ENCODE measurements at places on chromosomes 2 and 18.

GRCh38 chr18:47735041-47735702, 195.3 kb downstream of the SMAD2 start:
- no peak for DNase-seq

DNA sequence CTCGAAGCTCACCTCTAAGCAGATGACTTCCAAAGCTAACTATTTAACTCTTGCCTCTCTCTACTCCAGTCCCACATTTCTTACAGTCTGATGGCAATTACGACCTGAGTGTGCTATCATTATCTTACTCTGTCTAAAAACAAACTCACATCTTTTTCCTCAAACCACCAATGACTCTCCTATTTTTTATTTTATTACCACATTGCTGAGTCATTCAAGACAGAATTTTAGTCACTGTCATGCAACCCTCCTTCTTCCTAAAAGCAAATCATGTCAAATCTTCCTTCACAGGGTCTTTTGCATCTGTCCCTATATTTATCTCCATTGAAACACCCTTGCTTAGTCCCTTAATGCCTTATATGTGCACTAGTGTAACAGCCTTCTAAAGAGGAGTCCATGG, 34.6 kb upstream of the C2orf15 start:
- DNase-seq = no peak

DNA sequence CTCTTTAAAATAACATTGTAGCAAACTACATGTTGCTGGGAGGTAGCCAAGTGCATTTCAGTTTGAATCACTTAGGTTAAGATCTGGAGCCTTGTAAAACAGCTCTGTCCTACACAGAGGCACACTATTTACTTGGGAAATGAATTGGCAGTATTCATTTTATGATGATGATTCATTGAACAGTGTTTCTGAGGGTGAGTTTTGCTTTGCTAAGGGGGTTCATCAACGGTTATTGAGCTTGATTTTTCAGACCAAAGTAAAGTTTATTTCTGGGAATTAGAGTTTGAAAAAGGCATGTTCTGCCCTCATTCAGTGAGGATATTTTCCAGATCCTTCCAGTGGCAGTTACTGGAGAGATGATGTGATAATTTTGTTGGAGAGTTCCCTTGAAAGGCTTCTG, 55.6 kb downstream of the CCDC85A start:
- DNase-seq = peak; percentile 53

DNA sequence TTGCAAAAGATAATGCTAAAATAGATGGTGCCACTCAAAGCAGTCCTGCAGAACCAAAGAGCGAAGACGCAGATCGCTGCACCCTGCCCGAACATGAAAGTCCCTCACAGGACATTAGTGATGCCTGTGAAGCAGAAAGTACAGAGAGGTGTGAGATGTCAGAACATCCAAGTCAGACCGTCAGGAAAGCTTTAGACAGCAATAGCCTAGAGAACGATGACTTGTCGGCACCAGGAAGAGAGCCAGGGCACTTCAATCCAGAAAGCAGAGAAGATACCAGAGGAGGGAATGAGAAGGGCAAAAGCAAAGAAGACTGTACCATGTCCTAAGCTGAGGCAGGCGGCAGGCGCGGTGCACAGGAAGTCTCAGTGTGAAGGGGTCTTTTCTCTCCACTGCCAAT, 34.8 kb upstream of the RBM44 start:
- DNase-seq = no peak

- no peak for DNase-seq
Measured at GRCh38 chr2:64768491-64769005, 114.8 kb upstream of the SERTAD2 start.

DNA sequence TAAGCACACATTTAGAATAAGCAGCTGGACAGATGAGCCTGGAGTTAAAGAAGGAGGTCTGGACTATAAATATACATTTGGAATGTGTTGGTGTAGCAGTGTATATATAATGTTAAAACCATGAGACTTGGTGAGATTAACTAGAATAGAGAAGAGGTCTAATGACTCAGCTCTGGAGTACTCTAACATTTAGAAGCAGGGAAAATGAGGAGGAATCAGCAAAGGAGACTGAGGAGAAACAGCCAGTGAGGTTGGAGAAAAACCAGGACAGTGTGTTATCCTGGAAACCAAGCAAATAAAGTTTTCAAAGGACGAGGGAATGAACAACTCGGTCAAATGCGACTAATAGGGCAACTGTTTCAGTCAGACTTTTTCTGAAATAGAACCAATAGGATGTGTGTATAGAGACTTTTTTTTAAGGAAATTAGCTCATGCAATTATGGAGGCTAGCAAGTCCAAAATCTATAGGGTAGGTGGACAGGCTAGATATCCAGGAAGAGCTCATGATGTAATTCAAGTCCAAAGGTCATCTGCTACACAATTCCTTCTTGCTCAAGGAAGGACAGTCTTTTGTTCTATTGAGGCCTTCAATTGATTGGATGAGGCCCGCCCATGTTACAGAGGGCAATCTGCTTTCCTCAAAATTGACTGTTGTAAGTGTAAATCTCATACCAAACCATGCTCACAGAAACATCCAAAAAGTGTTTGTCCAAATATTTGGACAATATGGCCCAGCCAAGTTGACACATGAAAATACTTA, 10.8 kb upstream of the SESTD1 start:
- DNase-seq = no peak

GRCh38 chr2:107093426-107093957, 207.5 kb upstream of the ST6GAL2 start:
- no peak for DNase-seq

- peak; percentile 92 for DNase-seq
Measured at GRCh38 chr18:58645398-58645797, 16.5 kb upstream of the ALPK2 start.

DNA sequence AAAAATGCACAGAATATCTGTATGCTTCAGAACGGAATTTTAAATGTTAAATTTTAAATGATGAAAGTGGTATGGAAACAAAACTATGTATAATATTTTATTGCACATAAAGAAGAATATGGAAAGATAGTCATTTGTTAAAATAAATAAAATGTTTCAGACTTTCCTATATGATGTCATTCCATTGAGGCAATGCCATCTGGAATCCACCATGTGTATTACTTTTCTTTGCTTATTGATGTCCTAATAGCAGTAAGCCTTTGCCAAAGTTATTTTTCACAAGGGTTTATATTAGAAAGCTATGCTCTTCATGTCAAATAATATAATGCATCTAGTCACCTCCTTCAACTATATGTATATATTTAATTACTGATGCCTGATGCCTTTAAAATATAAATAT, 601.6 kb upstream of the PKDCC start:
- no peak for DNase-seq

DNA sequence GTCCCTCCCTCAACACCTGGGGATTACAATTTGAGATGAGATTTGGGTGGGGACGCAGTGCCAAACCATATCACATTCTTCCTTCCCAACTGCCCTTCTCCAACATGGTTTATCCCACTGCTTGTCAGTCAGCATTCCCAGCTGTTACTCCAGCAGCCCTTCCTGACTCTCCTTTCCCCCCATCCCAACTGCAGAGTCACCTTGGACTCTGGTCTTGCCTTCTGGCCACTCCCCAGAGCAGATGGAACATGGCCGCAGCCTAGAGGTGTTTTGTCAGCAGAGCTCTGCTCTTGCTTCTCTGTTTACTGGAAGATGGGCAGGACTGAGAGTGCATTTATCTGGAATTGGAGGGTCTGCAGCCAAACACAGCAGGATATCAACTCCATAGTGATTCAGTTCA, 51.2 kb upstream of the MEX3C start:
- DNase-seq = no peak

DNA sequence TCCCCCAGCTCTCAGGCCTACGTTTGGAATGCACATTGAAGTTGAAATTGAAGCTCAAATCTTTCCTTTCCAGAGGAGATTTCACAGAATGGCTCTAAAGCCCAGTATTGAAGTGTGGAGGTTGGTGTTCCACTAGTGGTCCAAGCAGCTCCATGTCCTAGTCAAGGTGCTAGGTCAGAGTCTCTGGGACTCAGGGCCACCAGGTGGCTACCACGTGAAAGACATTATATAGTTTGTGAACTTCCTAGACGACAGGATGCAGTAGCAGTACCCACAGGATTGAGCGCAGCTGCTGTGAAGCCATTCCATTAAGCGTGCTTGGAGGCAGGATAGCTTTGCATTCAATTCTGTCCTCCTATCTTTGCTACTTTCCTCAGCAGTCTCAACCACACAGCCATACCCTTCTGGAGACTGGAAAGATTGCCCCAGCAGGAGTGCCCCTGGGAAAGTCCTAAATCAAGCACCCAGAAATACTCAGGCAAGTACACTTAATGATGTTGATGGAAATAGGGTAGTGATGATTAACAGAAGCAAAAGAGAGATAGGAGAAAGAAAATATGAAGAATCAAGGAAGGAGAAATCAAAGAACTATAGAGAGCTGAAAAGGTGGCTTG, 4.7 kb upstream of the TGFA start:
- DNase-seq = no peak

- DNase-seq = peak; percentile 55
Measured at GRCh38 chr2:10331027-10331701, 28.5 kb downstream of the HPCAL1 start.
